ENCODE measurements at places on chromosomes 11 and 22. TPM values are rescaled to one million over a fixed set of nuclear protein-coding genes. Genes with fewer than 3 reads are reported as not detected.

- no peak for DNase-seq
Measured at GRCh38 chr11:63564784-63565350, 1.7 kb upstream of the PLAAT2 start.

CSTPP1 gene
- 17.8 TPM for total RNA-seq

GRCh38 chr11:44748606-44749005 is 21.8 kb downstream of the TSPAN18 start:
- DNase-seq, result no peak

APOL4 gene
- total RNA-seq, result 0.70 TPM

TRIM48 gene
- not detected for total RNA-seq

GRCh38 chr11:126403658-126404057 is 48.2 kb downstream of the ST3GAL4 start:
- DNase-seq, result no peak

GRCh38 chr22:19110064-19110458 is 12.2 kb downstream of the DGCR2 start:
- peak; percentile 47 for DNase-seq

PKDREJ gene
- total RNA-seq, result 0.20 TPM

GUCY1A2 gene
- total RNA-seq, result 0.15 TPM

SYCE3 gene
- not detected for total RNA-seq

- DNase-seq, result no peak
Measured at GRCh38 chr11:14089690-14090462, 127.4 kb downstream of the SPON1 start.

All from natural killer cell (primary cell).